ENCODE measurements at places on chromosomes 4 and X.

GRCh38 chr4:95439071-95439470, 109.7 kb downstream of the UNC5C start:
- DNase-seq, result no peak

GRCh38 chr4:6634746-6635145, 5.7 kb upstream of the MRFAP1 start:
- no peak for DNase-seq

DNA sequence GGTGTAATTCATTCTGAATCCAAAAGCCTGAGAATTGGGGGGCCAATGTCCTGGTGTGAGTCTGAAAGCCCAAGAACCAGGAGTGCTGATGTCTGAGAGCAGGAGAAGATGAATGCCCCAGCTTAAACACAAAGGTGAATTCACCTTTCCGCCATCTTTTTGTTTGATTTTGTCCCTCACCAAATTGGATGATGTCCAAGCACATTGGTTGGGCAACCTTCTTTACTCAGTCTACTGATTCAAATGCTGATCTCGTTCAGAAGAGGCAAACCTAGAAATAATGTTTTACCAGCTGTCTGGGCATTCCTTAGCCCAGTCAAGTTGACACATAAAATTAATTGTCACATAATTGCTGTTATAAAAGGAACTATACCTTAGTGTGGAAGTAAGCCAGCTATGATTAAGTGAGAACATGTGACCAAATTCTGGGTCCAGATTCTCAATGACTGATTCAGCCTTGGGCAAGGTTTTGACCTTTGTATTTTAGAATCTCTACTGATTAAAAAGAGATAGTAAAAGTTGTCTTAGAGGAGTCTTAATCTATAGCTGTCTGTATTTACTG, 34.5 kb upstream of the SLC4A4 start:
- no peak for DNase-seq

GRCh38 chr4:4502694-4503311, 39.0 kb downstream of the STX18 start:
- DNase-seq, result peak; percentile 7

DNA sequence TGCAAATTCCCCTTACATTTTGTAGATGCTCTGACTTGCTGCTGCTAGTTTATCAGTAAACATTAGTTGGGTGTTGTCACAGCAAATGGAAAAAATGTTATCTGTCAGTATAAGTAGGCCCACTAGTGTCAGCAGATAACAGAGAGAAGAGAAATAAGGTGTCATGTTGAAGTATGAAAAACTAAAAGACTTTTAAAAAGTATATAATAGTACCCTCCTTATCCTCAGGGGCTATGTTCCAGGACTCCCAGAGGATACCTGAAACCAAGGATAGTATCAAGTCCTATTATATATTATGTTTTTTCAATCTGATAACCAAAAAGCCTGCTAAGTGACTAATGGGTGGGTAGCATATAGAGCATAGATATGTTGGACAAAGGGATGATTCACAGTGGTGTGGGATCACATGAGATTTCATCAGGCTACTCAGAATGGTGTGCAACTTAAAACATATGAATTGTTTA, 11.6 kb upstream of the BMP2K start:
- no peak for DNase-seq

- DNase-seq, result no peak
These were observed 86.0 kb downstream of the PCYT1B start for GRCh38 chrX:24561121-24561520.

DNA sequence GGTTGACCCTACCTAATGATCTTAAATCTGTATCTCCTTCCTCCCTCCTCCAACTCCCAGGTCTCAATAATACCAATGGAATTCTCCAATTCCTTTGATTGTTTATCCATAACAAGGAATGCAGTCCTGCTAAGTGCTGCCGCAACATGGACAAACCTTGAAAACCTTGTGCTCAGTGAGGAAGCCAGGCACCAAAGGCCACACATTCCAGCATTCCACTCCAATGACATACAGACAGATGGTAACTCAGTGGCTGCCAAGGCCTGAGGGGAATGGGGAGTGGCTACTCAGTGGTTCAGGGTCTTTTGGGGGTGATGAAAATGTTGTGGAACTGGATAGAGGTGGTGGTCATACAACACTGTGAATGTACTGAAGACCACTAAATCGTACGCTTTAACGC, 10.4 kb downstream of the HAUS7 start:
- DNase-seq, result no peak

GRCh38 chr4:109434007-109434971, 674 bp downstream of the SEC24B start:
- peak; percentile 3 for DNase-seq

- DNase-seq, result no peak
These were observed 92.6 kb downstream of the FRYL start for GRCh38 chr4:48687313-48688051.

DNA sequence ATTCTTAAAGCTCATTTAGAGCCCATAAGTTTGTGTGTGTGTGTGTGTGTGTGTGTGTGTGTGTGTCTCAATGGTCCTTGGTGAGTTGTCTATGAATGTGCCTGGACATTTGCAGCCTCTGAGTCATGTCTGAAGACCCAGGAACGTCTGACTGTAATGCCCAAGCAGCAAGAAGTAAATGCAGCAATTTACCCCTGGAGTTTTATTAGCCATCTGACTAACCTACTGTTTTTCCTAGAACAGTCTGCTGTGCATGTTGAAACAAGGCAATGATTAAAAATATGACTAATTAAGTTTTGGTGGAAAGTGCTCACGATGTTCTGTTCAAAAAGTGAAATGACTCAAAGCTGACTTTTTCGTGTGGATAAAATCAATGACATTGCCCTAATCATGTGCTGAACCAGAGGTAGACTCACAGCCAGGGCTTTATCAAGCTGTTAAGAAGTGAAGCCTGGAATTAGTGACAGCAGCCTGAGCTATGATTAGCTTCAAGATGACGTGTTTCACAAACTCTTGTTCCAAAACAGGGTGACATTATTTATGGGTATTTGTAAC, 201.6 kb downstream of the CPE start:
- no peak for DNase-seq

DNA sequence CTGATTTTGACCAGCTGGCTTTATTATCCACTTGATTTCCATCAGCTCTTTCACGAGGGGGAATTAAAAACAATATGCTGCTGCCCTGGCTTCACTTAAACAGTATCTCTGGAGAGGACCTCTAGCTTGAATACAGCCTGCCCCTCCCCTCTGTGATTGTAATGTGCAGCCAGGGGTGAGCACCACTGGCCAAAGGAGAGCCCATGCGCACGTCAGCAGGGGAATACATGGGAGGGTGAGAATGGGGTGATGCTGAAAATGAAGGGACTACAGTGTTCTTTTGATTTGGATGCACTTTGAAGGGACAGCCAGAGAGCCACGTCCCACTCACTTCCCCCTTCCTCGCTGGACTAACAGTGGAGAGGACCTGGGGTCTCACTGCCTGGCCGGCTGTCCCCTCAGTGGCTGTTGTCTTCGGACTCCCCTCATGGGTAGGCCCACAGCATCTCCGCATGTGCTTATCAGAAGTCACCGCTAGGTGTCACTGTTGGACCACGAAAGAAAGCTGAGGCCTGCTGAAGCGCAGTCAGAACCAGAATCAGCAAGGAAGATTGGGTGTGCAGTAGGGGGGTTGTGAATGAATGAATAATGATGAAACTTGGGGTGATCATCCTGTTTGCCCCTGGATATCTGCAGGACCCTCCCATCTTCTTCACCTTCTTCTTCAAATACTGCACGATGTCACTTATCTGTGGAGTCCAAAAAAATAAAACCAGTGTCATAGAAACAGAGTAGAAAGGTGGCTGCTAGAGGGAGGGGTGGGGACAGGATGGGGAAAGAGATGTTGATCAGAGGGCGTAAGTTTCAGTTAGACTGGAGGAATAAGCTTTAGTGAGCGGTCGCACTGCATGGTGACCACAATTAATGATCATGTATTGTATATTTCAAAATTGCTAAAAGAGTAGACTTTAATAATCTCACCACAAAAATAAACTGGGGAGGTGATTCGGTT, 32.8 kb downstream of the CLCN4 start:
- peak; percentile 51 for DNase-seq
